ENCODE measurements at places on chromosomes 6 and 20.

- DNase-seq = no peak
Observed at GRCh38 chr6:52877168-52877567, 32.3 kb downstream of the GSTA3 start.

DNA sequence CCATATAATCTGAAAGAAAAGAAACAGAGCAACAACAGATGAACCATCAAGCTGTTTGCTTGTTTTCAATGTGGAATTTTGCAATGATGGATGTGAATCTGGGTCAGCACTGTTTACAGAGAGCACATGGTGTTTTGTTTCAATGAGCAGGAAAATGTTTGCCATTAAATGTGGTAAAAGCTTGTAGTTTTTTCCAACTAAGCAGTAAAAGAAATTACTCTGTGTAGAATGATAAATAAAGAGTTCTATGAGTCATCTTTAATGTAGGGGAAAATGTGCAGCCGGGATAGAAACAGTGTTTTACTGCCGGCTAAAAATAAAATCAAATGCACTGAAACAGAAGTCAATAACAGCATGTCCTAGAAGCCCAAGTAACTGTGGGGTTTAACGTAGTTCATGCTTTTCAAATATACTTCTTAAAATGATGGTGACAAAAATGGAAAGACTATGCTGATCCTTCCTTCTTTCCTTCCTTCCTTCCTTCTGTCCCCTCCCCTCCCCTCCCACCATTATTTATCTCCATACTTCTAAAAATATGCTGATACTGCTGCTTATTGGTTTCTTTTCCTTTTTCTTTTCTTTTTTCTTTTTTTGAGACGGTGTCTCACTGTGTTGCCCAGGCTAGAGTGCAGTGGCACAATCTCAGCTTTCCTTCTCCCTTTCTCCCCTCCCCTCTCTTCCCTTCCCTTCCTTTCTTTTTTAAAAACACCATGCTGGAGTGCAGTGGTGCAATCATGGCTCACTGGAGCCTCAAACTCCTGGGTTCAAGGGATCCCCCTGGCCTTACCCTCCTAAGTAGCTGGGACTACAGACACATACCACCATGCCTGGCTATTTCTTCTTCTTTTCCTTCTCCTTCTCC lies 6.3 kb upstream of the NAA20 start:
- no peak for DNase-seq

DNA sequence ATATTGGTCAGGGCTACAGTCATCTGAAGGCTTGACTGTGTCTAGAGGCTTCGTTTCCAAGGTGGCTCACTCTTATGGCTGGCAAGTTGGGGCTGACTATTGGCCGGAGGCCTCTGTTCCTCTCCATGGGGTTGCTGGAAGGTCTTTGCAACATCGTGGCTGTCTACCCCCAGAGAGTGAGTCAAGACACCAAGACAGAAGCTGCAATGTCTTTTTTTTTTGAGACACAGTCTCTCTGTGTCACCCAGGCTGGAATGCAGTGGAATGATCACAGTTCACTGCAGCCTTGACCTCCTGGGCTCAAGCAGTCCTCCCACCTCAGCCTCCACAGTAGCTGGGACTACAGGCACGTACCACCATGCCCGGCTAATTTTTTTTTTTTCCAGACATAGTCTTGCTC lies 29.4 kb upstream of the KIF3B start:
- no peak for DNase-seq

GRCh38 chr6:142155091-142155490 lies 8.0 kb downstream of the VTA1 start:
- no peak for DNase-seq

- DNase-seq = no peak
Observed at GRCh38 chr6:18533793-18534192, 146.6 kb downstream of the RNF144B start.

DNA sequence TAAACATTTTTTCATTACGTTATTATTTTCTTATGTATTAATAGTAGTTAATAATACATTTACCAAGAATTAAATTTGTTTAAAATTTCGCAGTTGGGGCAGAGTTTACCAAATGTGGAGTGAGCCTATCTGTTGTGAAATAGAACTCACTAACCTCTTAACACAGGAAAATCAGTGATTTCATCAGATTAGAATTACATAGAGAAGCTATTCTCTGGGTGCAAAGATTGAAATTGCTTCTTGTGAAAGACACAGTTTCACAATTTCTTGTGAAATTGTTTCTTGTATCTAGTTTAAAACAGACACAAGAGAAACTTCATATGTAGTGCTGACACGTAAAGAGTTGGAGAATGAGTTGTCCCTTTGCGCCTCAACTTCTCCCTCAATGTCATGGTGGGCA lies 69.4 kb upstream of the PRL start:
- no peak for DNase-seq

DNA sequence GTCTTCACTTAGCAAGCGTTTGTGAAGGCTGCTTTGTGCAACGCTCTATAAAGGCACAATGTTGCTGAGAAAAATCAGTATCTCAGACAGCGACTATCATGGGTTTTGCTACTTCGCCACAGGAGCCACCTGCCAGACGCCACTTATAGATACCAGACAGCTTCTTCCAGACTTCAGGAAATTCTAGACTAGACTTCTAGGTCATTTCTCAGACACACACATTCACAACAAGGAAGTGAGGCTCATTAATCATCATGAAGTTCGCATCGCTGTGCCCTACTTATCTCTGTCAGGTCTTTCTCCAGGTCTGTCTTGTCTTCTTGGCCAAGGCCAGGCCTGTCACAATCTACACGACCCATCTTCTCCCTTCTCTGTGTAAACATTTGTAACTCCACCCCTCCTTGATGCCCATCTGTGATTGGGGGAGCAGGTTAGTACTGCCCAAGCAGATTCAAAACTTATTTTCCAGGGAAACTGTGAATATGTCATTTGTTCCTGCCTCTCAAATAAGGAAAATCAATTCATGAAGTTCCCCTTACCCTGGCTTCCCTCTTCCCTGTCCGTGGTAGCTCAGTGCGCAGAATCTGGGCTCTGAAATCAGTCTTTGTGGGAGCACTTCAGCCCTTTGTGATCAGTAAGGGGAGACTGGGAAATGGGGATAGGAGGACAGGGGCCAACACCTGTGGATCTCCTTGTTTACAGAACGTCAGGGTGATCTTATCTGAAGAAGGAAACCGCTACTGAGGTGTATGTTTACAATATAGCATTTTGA lies 115.5 kb downstream of the TNFAIP3 start:
- DNase-seq = no peak

DNA sequence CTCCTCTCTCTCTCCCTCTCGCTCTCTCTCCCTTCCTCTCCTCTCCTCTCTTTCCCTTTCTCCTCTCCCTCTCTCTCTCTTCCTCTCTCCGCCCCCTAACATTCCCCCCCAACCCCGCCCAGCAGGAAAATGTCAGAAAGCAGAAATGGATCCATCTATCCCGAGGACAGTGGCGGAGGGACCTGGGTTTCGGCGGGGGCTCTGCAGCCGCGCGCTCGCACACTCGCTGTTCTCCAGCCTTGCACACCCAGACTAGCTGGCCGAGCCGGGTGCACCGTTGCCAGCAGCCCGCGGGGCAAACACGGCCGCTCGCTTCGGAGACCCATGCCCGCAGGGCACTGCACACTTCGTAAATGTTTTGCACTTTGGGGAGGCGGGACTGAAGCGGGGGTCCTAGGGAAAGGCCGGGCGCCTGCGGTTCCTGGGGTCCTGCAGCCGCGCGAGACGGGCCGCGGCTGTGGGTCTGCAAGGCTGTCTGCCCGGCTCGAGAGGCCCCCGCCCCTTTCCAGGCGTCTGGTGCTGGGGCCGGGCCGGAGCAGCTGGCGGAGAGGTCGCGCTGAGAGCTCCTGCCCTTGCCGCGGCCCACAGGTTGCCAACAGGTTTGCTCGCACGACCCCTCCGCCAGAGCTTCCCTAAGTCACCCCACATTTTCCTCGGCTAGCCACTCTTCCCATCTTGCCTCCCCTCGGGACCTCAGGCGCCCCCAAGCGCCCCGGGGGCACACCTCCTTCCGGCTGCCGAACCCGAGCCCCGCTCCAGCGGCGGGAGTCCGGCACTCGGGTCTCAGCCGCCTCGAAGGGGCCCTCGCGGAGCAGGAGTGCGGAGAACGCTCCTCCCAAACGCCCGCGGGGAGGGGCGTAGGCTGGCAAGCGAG lies 818 bp upstream of the MDGA1 start:
- DNase-seq = no peak

- no peak for DNase-seq
Observed at GRCh38 chr20:61300293-61300692, 48.2 kb downstream of the CDH4 start.

- no peak for DNase-seq
Observed at GRCh38 chr6:118895859-118896258, 1.9 kb downstream of the ASF1A start.

- DNase-seq = no peak
Observed at GRCh38 chr6:109962271-109962670, 15.8 kb upstream of the GPR6 start.

DNA sequence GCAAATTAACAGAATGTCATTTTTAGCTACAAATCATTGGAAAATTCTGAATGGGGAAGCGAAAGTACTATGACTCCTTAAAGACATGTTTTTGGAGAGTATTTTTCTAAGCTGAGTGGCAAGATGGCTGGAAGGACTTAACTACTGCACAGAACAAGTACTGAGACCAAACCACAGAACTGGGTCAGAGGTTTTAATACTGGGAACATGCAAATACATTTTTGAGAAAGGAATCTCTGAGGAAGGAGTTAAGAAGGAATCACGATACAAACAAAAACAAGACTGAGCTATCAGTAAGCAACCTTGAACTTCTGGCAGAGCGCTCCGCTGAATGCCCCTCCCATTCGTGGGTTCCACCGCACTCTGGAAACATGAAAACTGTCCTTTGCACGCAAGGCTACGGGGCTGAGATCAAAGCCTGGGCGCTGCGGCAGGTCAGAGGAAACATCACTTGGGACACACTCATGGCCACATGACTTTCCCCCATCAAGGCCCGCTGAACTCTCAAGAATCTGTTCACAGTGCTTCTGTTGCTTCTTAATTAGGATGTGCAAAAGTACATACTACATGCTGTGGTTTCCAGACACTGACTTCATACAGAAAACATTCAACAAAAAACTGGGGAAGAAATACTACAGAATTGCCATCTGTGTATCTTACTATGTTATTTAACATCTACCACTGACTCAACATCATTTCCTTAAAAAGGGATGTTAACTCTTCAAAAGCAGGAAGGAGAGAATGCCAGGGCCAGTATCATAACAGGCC lies 27.8 kb downstream of the SLC23A2 start:
- DNase-seq = peak; percentile 23

GRCh38 chr20:42150230-42150629 lies 532.1 kb upstream of the CHD6 start:
- no peak for DNase-seq

DNA sequence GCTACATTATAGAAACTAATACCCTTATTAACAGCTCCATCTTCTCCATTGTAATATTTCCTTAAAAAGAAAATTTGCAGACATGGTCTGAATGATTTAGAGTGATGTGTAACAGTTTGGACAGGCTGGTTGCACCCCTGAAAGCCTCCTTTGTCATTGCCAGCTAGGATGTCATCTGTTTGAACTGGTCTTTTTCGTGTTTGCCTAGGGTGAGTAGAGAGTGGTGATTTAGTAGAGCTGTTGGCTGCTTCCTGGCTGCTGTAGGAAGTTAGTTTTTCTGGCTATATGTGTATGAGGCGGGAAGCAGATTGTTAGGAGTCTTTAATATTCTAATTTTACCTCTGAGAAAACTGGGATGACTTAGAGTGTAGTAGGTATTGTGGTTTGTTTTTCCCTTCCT lies 101.1 kb downstream of the ZFAND3 start:
- no peak for DNase-seq

GRCh38 chr6:135555550-135555949 lies 58.0 kb upstream of the AHI1 start:
- DNase-seq = no peak

DNA sequence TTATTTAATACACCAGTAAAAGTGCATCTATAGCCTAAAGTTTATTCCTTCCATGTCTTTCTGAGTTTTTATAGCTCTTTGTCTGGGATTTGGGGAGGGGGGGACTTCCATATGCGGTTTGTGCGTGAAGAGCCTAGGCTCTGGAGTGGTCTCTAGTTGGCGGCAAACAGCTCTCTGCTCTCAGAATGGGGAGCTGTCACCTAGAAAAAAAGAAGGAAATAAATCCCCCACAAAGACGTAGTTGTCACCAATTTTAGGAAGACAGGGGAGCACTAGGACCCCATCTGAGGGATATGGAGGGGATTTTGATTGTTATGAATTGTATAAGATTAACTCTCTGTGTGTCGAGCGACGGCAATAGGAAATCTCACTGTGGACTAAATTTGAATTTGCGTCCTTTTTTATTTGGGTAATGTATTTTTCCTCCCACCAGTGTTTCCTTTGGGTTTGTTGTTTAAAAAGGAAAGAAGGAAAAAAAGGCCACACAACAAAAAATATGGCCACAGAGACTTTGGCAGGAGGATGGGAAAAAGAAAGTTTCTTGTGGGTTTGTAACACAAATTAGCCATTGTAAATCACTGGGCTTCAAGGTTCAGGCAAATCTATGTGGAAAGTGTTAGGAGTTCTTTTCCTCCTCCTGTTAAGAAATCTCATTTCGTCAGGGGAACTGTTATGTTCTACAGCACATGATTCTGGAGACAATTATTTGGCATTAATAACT lies 7.4 kb downstream of the POU3F2 start:
- no peak for DNase-seq

DNA sequence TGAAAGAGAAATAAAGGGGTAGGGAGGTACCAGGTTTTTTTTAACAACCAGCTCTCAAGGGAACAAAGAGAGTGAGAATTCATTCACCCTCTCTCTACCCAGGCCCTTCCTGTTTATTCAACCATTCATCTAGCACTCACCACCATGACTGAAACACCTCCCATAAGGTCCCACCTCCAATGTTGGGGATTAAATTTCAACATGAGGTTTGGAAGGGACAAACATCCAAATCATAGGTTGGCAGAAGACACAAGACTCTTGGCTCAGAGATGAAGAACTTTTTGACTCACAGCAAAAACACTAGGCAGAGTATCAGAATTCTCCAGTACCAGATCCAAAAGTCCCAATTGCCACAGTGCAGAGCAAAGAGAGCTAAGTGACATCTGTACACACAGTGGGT lies 186.3 kb downstream of the EDN1 start:
- DNase-seq = no peak

GRCh38 chr20:25570148-25570530 lies 15.2 kb downstream of the NINL start:
- no peak for DNase-seq

DNA sequence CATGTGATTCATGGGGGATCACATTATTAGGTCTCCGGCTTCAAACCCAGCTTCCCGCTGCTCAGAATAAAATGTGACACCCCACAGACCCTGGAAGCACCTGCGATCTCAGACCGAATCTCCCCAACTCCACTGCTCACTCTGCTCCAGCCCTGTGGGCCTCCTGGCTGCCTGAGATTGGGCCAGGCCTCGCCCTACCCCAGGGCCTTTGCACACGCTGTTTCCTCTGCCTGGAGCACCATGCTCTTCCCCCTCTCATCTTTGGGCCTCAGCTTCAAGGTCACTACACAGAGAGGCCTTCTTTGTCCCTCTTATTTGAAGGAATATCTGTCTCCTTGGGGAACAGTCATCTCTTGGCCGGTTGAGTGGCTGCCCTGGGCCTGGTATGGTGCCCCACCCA lies 48.8 kb downstream of the RBM38 start:
- DNase-seq = no peak

Data from posterior cingulate gyrus (tissue), 11 donors.